Fibroblast of skin of right quadriceps (primary cell): ENCODE measurements at places on chromosomes 6 and 20.

DNA sequence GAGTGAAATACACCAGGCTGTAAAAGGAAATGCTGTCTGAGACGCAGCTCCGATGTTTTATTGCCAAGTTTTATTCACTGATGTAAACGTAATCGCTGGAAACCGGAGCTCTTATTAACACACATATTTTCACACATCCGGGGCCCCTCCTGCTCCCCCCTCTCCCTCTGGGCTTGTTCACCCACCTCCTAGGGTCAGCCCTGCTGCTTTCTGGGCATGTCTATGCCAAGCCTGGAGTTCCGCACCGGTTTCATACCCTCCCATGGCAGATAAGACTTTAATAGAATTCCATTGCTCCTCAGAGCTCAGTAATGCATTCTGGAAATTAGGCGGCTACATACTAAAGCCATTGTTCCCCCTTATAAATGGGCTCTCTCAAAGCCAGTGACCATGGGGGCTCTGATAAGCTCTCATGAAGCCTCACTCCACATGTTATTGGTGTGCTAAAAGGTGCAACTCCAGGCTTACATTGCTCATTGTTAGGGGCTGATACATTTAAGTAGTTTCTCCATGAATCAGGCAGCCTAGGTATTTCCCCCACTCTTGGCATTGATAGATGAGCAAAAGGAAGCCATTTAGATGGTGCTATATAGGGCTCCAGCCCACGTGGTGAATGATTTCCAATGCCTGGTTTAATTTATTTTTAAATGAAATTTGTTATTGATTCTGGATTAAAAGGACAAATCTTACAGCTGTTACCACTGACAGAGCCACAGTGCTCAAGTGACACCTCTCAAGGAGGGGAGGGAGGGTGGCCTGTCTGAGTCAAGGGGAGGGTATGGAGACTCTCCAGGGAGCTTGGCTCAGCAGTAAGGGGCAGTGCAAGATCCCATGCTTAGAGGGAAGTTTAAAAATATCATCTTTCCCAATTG lies 4.5 kb upstream of the VSTM2L start:
- no peak for DNase-seq

DNA sequence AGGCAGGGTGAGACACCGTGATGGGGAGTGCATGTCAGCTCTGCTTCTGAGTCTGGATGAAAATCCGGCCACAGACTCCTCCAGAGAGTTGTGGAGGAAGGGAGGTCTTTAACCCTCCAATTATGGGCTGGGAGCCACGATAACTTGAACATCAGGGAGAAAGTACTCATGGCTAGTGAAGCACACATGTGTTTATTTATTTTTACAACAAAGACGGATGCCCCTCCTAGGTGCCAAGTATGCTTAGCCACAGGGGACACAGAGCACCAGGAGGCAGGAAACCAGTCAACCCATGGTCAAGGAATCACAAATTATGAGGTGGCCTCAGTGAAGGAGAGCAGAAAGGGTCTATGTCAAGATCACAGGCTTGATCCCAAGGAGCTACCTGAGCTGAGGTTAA lies 54.1 kb downstream of the ZNF217 start:
- no peak for DNase-seq

GRCh38 chr6:50724381-50725124 lies 11.2 kb downstream of the TFAP2D start:
- no peak for DNase-seq

DNA sequence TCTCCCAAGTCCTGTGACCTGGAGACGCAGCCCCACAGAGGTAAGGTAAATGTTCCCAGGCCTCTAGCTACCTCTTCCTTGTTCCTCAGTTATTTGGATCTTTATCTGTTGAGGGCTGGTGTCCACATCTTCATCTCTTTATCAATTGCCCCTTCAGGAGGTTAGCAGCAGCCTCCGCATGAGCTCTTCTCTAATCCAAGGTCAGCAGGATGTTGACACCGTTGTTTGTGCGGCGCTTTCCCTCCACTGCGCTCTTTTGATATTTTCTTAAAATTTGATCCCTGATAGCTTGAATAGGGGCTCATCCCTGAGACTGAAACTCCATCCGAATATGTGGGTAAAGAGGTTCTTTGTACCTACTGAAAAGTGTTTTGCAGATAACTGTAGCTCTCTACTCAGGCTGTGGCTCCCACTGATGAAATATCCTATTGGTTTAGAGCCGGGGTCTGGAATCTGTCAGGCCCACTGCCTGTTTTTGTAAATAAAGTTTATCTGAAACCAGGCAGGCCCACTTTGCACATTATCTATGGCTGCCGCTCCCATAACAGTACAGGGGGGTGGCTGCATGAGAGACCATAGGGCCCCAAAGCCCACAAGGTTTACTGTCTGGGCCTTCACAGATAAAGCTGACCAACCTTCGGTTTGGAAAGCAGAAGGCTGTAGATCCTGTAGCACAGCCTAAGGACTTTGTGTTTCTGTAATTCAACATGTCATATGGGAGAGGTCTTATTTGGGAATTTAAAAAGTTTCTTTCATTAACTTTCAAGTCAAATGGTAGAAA lies 362.6 kb downstream of the QKI start:
- no peak for DNase-seq

- DNase-seq = no peak
Observed at GRCh38 chr6:93341900-93342613, 77.3 kb downstream of the EPHA7 start.

- DNase-seq = peak; percentile 89
Observed at GRCh38 chr6:5054245-5054873, 30.8 kb upstream of the PPP1R3G start.

- no peak for DNase-seq
Observed at GRCh38 chr6:135141182-135141581, 39.9 kb upstream of the MYB start.

DNA sequence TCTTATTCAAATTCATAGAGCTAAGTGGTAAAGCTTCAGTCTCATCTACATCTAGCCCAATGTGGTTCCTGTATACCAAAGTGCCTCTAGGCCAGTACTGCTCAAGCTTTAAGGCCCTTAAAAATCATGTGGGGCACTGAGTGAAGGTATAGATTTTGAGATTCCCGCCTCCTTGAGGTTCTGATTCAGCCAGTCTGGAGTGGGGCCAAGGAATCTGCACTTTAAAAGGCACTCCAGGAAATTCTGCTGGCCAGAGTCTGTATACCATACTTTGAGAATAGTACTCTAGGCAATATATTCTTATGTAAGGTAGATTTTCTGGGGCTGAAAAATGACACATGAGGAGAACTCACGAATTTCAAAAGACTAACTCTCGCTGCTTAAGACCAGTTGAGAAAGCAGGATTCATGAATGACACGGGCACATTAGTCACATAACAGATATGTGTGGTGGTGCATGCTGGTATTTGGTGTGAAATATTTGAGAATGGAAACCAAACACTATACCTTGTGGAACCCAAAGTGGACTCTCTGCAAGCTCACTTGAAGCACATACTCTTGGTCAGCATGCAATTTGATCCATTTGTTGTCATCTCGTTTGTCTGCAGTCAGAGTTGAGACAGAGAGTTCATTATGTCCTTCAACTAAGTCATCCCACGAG lies 47.6 kb upstream of the SIM1 start:
- DNase-seq = peak; percentile 67

DNA sequence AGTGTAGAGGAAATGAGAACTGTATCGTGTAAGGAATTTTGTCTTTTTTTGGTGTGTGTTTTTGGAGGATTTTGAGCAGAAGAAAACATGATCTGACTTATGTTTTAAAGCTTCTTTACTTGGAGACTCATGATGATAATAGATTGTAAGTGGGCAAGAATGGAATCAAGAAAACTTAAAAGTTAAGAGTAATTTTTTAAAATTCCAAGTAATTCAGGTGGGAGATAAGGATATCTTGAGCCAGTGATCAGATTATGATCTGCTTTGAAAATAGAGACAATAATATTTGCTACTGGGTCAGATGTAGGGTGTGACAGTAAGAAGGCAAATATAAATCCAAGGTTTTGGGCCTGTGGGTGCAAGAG lies 734 bp downstream of the ZSCAN26 start:
- no peak for DNase-seq

GRCh38 chr6:167049275-167049674 lies 50.1 kb downstream of the CEP43 start:
- no peak for DNase-seq

DNA sequence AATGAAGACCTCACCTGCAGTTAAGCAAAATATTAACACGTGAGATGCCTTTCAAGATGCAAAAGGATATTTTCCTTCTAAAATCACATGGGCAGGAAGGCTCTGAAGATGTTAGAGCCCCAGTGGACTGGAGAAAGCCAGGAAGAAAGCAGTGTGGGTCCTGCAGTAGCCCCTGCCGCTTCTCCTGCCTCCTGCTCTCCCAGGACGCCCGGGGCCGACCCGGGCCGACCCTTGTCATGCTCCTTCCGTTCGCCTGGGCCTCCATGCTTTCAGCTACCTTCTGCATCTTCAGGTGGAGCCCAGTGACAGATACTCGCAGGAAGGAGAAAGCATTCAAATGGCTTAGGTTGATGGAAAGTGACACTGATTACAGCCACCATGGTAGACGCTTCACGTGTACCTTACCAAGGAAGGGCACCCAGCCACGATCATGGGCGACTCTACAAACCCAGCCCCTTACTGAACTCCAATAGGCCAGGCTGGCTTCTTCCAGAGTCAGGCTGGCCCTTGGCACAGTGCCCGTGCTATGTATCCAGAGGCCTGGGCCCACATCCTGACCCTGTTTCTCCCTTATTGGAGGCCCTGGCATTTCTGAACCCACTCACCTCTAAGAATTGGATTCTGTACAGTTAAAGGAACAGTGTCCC lies 69.0 kb downstream of the TCP11 start:
- no peak for DNase-seq

DNA sequence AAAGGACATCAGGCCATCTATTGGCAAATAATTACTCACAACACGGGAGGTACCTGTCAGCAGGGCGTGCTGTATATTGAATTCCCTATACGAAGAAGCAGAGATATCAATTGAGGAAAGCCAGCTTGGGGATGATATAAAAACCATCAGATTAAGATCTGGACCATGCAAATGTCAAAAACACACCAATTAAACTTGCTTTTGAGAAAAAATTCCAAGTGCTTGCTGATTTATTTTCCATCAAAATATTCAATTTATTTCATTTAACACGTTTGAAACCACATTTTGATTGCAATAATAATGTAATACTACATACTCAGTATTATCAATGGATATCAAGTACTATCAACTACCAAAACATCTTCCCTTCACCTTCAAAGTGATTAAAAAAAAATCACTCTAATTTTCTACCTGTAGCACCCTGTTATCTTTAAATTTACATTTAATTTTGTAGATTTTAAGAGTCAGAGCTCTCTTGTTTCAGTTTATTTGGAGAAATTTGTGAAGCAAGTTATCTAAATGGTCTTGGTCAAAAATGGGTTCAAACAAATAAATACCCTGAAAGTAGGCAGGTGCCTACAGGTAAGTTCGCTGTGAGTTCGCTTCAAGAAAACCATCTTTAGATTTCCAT lies 6.8 kb upstream of the TBX18 start:
- no peak for DNase-seq

DNA sequence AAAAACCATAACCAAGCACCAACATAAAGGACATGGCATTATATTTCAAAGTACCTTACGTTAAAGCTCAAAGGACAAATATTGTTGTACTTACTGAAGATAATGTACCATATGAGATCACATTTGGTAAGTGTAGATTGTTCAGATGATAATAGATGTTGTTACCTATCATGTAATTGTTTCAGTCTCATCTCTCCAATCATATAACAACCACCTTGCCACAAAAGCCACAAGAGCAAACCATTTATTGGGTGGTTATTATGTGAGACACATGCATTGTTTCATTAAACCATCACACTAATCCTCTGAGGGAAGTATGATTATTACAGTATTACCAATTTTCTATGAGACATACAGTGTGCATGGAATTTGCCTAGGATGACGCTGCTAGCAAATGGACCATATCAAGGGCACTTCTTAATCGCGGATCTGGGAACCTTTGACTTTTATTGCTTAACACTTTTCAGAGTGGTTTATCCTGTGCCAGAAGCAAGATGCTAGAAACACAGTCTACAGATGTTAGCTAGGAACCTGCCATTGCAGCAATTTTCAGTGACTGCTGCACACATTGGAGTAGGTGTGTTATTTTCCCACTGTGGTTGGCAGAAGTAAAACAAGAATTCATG lies 149.8 kb upstream of the AKIRIN2 start:
- no peak for DNase-seq

- DNase-seq = no peak
Observed at GRCh38 chr6:42302411-42302810, 84.8 kb upstream of the MRPS10 start.

GRCh38 chr20:61253640-61254511 lies 1.8 kb downstream of the CDH4 start:
- DNase-seq = no peak
